ENCODE measurements at places on chromosomes 3 and 15. TPM values are rescaled to one million over a fixed set of nuclear protein-coding genes. Genes with fewer than 3 reads are reported as not detected.

SLC27A2 gene
- polyA plus RNA-seq = 31.2 TPM

C3orf20 gene
- not detected for polyA plus RNA-seq

GLCE gene
- polyA plus RNA-seq = 14.9 TPM

- DNase-seq = no peak
These were observed 348.5 kb upstream of the PROK2 start for GRCh38 chr3:72133329-72134011.
